Activated T-helper 17 cell treated with anti-CD3 and anti-CD28 coated beads, Interleukin-2, amount 50 U/mL, for 72 hours (primary cell): ENCODE measurements at places on chromosomes 6 and 20. TPM values are rescaled to one million over a fixed set of nuclear protein-coding genes. Genes with fewer than 3 reads are reported as not detected.
A peak's percentile ranks its signal among the peaks of the same experiment; 100 is the strongest.

GRCh38 chr6:20599302-20600051 lies 65.2 kb downstream of the CDKAL1 start:
- ATAC-seq = peak; percentile 97

The HLA-DPA1 gene
- 40.5 TPM for total RNA-seq

- no peak for ATAC-seq
Measured at GRCh38 chr6:100105138-100105537, 111.1 kb upstream of the MCHR2 start.

DNA sequence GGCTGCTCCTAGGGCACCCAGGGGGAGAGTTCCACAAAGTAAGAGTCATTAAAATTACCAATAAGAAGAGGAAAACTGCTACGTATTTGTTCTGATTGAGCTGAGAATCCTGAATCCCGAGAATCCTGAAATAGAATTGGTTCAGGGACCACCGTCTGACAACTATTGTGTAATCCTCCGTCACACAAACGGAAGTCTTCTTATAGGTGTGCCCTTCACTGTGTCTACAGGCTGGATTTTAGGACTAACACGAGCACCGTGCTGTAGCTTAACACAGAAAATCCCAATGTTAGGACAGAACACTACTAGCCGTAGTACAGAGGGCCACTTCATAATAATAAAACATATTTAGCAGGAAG lies 50.6 kb upstream of the RNF182 start:
- no peak for ATAC-seq

GRCh38 chr20:1203630-1204029 lies 376 bp downstream of the C20orf202 start:
- no peak for ATAC-seq

The DEF6 gene
- total RNA-seq = 133 TPM

The ASIP gene
- not detected for total RNA-seq

DNA sequence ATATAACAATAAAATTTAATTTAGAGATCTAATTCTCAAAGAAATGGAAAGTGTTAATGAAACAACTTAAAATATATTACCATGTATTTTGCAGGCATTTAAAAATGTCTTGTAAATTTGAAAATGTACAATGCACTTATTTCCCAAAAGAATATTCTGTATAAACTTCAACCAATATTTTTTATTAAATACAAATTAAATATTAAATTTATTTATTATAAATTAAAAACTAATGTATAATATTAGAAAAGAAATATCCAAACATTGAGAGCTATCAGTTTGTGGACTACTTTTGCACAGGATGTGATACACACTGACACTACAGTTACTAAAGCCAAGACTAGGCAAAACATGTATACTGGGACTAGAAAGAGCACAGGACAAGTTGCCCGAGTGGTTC lies 707.0 kb upstream of the NRSN1 start:
- ATAC-seq = no peak

The SRMS gene
- total RNA-seq = not detected

DNA sequence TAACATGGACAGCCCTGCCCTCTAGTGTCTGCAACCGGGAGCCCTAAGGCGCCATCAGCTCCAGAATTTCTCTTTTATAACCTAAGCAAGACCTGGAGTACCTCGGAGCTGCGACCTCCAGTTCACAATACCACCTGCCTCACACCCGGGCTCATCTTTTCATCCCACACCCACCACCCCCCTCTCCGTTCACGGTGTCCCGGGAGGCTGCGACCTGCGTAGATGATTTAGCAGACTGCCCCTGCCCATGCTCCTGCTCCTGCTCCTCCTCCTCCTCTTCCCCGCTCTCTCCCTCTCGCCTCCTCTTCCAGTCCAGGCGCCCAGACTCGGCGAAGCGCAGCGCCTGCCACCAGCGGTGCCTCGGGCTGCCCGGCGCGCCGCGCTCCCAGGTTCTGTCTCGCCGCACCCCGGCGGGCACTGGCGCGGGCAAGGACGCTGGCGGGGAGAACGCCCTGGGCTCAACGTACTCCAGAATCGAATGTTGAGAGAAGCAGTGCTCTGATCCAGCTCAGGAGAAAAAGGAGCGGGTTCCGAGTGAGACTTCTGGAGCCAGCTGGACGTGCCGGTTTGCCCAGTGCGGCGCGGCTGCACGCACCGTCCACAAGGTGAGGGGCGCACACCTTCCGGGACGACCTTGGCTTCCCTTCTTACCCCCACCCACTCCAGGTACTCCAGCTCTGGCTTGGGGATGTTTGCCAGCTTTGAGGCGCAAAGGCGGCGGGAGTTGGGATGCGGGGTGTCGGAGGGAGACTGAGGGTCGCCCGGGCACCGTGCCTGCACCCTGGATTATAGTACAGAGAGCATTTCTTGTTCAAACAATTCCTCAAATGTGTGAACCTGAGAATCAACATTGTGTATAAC lies at the start of gene HTR1E:
Gene HTR1E (plus strand): TSS at position 310 of the 861 bp plus-strand sequence. CDS start 77,807 bp downstream, outside the sequence.
- peak; percentile 18 for ATAC-seq

DNA sequence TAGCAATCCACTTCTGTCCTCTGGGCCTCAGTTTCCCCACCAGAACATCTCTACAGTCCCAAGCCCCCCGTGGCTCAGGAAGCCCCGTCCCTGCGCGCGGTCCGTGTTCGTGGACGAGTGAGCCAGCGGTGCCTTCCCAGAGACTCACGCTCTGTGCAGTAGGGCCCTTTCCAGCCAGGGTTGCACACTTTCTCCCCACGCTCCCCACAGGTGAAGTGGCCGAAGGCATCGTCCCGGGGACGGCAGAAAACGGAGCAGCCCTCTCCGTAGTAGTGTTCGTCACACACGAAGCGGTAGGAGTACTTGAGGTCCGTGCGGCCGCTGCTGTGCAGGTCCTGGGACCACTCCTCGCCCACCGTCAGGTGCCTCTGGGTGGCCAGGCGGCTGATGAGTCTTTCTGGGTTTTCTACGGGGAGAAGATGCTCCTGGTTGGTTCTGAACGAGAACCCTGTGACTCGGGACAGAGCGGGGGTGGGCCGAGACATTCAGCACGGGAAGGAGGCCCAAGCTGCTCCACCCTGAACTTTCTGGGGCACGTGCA lies 2.7 kb downstream of the DLL1 start:
- ATAC-seq = no peak

DNA sequence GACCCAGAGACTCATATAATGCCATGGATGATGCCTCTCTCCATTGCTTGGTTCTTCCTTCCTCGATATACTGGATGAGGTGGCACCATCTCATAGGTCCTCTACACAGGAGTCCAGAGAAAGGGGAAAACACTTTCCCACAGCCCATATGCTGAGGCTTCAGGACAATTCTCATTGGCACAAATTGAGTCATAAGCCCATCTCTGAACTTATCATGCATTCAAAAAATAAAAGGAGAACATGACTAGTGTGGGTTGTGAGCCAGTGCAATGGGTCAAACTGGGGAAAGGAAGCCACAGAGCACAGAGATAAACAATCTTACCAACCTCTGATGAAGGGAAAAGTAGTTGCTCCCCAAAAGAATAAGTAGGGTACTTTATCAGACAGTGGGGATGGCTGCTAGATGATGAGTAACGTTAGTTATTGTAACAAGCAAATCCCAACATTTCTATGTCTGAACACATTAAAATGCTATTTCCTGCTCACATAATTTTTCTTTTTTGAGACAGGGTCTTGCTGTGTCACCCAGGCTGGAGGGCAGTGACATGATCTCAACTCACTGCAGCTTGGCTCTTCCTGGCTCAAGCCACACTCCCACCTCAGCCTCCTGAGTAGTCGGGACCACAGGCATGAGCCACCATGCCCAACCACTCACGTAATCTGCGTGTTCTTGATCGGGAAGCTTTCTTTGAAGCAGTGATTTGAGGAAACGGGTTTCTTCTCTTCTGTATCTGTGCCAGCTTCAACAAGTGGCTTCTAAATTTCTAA lies 27.0 kb downstream of the SOD2 start:
- peak; percentile 54 for ATAC-seq

DNA sequence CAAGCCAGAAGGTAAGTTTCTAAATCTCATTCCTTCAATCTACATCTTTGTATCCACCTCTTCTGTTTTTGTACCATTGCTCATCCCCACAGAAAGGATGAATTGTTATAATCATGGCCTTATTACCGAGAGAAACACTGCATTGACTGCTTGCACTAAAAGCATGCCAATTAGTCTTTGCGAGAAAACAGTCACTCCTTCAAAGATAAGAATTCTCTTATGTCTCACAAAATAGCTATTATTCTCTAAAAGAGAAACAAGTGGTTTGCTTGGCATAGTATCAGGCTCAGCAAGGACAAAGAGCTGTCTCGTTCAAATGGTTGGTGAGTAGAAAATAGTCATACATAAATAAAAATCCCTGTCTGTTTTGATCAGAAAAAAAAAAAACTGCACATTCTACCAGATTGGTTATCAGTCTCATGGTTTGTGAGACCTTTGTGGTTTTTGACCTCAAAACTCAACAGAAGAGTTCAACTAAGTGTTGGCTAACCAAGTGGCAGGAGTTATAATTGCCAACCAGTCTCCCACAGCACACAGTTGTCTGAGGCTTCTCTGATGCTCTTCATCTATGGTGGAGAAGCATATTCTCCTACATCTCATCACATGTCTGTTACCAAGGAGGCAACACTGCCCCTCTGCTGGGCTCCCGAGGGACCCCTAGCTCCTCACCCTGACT lies 35.1 kb upstream of the ARMH2 start:
- peak; percentile 47 for ATAC-seq

The EMILIN3 gene
- not detected for total RNA-seq

The CARMIL1 gene
- total RNA-seq = 7.6 TPM
